Muscle of arm (tissue), 14 donors: ENCODE measurements at places on chromosomes 16 and 17.

DNA sequence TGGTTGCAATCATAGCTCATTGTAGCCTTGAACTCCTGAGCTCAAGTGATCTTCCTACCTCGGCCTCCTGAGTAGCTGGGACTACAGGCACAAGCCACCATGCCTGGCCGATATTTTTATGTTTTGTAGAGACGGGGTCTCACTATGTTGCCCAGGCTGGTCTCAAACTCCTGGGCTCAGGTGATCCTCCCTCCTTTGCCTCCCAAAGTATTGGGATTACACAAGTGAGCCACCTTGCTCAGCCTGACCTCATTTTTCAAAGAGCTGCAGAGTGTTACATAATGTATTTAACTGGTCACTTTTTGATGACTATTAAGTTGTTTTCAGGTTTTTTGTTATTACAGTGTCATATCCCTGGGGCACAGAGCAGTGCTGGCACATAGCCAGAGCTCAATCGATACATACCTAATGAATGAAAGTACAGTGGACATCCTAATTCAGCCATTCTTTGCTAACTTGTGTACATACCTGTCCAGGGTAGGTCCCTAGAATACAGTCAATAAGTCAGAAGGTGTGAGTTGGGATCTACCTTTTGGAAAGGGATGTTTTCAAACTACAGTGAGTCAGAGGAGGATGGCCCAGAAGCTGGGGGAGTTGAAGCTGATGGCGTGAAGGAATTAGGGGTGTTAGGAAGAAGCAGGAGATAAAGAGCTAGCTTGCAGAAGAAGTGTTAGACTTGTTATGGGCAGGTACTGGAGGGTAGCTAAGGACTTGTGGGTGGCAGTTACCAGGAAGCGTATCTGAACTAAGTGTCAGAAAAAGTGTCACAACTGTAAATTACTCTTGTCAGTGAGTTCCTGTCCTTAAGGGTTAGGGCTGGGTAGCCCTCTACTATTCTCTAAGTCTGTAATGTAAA is 20.1 kb upstream of the CYLD start:
- DNase-seq: no peak

DNA sequence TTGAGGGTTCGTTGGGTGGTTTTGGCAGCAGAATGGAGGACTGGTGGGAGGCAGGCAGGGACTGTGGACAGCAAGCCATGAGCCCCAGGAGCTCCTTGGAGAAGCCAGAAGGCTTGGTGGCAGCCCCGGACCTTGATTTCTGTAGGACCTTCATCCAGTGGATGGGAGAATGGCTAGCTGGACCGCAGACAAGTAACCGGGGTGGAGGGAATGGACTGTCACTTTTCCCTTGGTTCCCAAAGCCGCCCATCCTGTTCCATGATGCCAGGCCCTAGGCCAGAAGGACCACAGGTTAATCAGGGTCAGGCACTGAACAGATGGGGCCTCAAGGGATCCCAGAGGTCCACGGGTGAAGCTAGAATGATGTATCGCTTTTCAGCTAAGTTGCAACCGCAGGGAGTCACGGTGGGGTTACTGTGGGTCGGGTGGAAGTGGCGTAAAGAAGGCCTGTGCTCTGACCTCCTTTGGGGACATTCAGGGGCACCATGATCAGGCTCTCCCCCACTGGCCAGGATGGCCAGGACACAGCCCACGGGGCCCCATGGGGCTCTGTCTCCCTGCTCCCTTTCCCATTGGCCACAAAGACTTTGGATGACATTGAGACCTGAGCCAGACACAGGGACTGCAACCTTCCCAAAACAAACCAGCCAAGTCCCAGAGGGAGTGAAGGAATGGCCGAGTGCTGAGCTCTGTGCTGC is 66.9 kb upstream of the MRTFB start:
- no peak for DNase-seq

- DNase-seq: no peak
Observed at GRCh38 chr16:57728336-57729181, 7.0 kb upstream of the KATNB1 start.

GRCh38 chr17:28598389-28598788 is 436 bp downstream of the SPAG5 start:
- no peak for DNase-seq

DNA sequence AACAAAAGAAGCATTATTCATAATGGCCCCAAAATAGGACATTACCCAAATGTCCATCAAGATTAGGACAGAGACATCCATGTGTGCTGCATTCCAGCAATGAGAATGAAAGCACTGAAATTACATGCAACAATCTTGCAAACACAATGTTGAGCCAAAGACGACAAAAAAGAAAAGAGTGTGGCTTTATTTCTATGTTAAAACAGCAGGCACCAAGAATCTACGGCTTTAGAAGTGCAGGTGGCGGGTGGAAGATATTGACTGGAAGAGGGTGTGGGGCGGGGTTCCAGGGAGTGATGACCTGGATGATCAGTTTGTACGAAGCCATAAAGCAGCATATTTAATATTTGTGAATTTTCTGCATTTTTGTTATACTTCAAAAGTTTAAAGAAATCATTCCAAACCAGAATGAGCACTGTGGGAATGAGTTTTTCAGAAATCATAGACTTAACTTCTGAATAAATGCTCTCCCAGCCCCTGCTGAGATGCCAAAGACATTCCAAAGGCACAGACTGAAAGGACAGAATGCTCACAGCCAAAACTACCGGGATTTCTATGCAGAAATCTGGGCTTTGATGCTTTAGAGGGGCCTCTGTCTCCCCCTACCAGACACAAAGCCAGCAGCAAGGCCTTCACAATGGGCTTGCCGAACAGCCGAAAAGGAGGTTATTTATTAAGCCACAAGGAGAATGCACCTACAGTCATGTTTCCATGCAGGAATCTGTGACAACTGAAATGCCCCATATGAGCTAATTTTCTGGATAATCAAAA is 361.6 kb downstream of the GRIN2A start:
- no peak for DNase-seq
